Endodermal cell (in vitro differentiated cells): ENCODE measurements at places on chromosomes 6 and 20.

- no peak for DNase-seq
- no peaks in the 10 kb centered on the region for H3K4me1 ChIP-seq
- no peak overlapping the region for H3K27ac ChIP-seq
- peaks cover 19% of the 10 kb centered on the region for H3K36me3 ChIP-seq
- H3K27me3 ChIP-seq, result no peaks in the 10 kb centered on the region
- H3K4me3 ChIP-seq, result no peak overlapping the region
Observed at GRCh38 chr20:3995749-3996320, 19.5 kb downstream of the RNF24 start.

DNA sequence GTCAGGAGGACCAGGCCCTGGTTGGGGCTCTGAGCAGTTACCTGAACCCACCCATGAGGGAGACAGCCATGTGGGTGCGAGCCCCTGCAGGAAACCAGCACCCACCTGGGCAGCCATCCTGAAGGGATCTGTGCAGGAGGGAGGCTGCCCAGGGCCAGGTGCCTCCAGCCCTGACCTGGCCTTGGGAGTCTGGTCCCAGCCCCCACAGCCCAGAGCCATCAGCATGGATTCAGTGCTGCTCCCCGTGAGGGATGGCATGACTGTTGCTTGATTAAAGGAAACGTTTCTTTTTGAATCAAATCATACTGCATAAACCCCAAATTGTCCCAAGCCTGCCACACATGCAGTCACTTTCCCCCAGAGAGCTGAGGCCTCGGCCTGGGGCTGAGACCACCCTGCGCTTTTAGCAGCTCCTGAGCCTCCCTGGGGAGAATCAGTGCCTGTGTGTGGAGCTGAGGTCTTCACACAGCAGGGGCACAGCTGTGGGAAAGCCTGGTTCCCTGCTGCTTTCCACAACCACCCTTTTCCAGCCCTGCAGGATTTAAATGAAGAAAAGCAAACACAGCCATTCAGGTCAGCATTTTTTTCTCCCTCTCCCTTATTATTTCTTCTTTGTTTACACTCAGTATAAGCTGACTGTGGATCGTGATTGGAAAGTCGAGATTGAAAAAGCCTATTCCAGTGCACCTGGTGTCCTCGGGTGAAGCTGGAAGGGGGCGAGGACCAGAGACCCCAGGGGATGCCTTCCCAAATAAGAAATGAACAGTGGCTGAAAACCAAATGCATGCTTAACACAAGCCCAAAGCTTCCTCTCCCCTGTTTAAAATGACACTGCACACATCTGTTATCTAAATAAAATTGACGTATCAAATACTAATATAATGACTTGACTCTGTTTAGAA, 283.9 kb downstream of the SMOC2 start:
- DNase-seq, result no peak
- no peak overlapping the region for H3K4me3 ChIP-seq
- H3K27me3 ChIP-seq, result no peaks in the 10 kb centered on the region

DNA sequence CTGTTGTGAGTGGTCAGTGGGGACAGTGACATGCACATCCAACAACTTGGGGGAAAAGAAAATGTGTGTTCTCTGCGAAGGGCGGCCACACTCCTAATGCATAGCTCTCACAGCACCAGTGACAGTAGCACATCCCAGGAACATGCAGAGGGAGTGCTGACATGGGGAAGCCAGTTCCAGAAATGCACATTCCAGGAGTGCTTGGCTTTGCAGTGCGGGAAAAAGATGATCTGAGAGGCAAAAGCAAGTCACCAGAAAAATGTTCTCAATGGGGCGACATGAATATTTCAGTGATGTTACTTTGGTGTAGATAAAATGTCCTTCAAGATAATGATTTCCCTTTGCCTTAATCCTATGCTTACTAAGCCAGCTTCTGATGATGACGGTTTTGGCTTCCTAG, 42.9 kb upstream of the PDE10A start:
- H3K36me3 ChIP-seq, result no peaks in the 10 kb centered on the region
- no peaks in the 10 kb centered on the region for H3K27me3 ChIP-seq
- H3K27ac ChIP-seq, result no peak overlapping the region
- no peak for DNase-seq

GRCh38 chr20:35199740-35200139, 26.8 kb upstream of the MMP24 start:
- H3K27me3 ChIP-seq, result no peaks in the 10 kb centered on the region
- H3K36me3 ChIP-seq, result no peaks in the 10 kb centered on the region
- no peak overlapping the region for H3K27ac ChIP-seq
- DNase-seq, result no peak

- no peak overlapping the region for H3K4me3 ChIP-seq
- peak overlapping the region; percentile 95 for H3K27ac ChIP-seq
- no peaks in the 10 kb centered on the region for H3K27me3 ChIP-seq
- H3K36me3 ChIP-seq, result no peaks in the 10 kb centered on the region
- no peak for DNase-seq
- H3K4me1 ChIP-seq, result peaks cover 5% of the 10 kb centered on the region
Observed at GRCh38 chr6:145139140-145139850, 596.0 kb downstream of the EPM2A start.

DNA sequence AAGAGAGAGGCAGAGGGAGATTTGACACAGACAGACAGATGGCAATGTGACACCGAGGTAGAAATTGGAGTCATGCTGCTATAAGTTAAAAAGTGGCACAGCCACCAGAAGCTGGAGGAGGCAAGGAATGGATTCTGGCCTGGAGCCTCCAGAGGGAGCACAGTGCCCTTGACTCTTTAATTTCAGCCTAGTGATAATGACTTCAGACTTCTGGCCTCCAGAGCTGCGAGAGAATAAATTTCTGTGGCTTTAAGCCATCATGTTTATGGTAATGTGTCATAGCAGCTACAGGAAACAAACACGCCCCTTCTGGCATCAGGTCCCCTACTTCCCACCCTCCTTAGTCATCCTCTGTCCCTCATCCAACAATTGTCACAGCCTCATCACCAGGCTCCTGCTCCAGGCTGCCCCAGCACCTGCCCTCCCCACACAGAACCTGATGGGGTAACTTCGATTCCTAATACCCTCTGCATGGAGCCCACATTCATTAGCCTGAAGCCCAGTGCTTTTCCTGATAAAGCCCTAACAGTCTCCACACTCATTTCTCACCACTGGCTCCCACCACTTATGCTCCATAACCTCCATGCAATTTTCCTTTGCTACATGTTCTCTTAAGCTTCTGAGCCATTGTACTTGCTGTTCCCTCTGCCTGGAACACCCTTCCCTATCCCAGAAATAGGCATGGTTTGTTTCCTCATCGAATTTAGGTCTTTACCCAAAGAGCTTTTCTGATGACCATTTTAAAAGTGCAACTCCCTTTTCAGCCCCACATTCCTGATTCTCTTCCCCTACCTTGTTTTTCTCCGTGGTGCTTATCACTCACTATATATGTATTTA, 69.7 kb upstream of the TOX2 start:
- H3K36me3 ChIP-seq, result no peaks in the 10 kb centered on the region
- no peak for DNase-seq
- H3K4me3 ChIP-seq, result no peak overlapping the region
- H3K27ac ChIP-seq, result no peak overlapping the region

- peak; percentile 28 for DNase-seq
- H3K4me1 ChIP-seq, result peaks cover 14% of the 10 kb centered on the region
- H3K4me3 ChIP-seq, result no peak overlapping the region
Observed at GRCh38 chr6:11772109-11772825, 6.3 kb downstream of the ADTRP start.

- no peak for DNase-seq
- H3K27ac ChIP-seq, result no peak overlapping the region
- no peak overlapping the region for H3K4me3 ChIP-seq
Observed at GRCh38 chr6:144955859-144956258, 670.7 kb downstream of the UTRN start.

DNA sequence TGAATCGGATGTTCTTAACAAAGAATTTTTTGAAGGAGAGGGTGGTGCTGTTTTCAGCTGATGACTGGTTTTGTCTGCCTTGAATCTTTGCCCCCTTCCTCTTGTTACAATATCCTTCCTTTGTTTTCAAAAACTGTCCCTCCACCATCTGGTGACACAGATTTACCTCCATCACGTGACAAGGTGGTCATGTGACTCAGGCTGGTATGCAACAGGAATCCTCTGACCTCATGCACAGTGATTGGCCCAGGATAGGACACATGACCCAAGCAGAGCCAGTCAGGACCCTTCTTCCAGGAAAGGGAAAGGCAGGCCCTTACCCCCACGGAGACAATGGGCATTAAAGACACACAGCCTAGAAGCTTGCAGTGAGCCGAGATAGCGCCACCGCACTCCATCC, 84.7 kb upstream of the MC3R start:
- no peaks in the 10 kb centered on the region for H3K27me3 ChIP-seq
- DNase-seq, result peak; percentile 77
- H3K4me3 ChIP-seq, result no peak overlapping the region
- no peaks in the 10 kb centered on the region for H3K36me3 ChIP-seq
- H3K4me1 ChIP-seq, result no peaks in the 10 kb centered on the region

- no peak overlapping the region for H3K27ac ChIP-seq
- no peak overlapping the region for H3K4me3 ChIP-seq
- no peaks in the 10 kb centered on the region for H3K27me3 ChIP-seq
Observed at GRCh38 chr6:137190583-137191094, 17.2 kb upstream of the IL22RA2 start.

DNA sequence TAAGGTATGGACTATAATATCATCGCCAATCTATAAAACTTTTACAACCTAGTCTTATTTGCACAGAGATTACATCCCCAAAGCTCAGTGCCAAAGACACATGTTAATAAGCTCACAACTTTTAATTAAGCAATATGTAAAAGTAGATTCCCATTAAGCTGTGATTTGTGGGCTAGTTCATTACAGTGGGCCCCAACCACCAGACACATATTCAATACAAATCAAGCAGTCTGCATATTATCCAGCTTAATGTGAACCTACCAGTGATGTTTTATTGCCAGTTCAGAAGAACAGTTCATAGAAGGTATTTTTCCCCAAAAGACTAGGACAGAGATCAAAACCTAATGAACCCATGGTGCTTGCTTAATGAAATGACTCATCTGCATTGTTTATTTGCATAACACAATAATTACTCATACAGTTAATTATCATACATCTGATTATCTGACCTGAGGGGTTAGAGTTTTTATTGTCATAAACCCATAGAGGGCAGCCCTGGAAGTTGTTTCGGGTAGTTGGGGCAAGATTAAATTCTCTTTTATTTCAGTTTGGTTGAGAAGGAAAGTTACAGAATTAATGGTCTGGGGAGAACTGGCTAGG, 831.0 kb downstream of the TFAP2A start:
- H3K4me3 ChIP-seq, result no peak overlapping the region
- no peaks in the 10 kb centered on the region for H3K27me3 ChIP-seq
- H3K27ac ChIP-seq, result no peak overlapping the region
- no peak for DNase-seq
- no peaks in the 10 kb centered on the region for H3K36me3 ChIP-seq

- DNase-seq, result peak; percentile 89
- no peaks in the 10 kb centered on the region for H3K36me3 ChIP-seq
- H3K4me1 ChIP-seq, result no peaks in the 10 kb centered on the region
- peaks cover 70% of the 10 kb centered on the region for H3K27me3 ChIP-seq
Observed at GRCh38 chr20:13221673-13222318, 722 bp downstream of the ISM1 start.

DNA sequence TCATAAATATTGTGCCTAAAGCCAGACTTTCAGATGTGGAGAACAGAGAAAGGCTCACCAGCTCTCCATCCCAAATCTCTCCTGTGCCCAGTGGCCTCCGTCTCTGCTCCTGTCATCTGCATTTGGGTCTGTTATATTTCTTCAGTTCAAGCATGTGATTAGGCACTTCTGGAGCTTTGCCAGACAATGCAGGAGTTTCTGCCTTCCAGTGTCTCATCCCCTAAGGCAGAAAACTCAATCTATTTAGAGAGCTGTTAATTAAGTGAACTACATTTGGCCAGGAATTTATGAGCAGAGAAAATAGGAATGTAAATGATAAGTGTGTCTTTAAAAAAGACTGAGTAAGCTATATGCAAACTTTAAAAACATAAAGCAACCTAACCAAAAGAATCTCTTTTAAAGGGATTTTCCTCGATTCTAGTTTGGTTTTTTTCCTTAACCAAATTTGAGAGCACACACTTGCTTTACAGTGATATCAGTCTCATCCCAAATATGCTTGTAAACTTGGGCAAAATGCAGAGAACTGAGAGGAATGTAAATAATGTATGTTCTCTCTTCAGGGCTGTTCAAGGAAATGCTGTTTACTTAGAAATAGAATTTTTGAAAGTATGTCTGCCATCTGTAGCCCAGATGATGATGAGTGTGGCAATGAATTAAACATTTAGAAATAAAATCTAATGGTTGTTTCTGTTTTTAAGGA, 113.9 kb downstream of the ELOVL4 start:
- H3K27ac ChIP-seq, result no peak overlapping the region
- no peaks in the 10 kb centered on the region for H3K4me1 ChIP-seq
- H3K27me3 ChIP-seq, result no peaks in the 10 kb centered on the region
- H3K4me3 ChIP-seq, result no peak overlapping the region
- no peaks in the 10 kb centered on the region for H3K36me3 ChIP-seq

- peaks cover 47% of the 10 kb centered on the region for H3K27me3 ChIP-seq
- no peak for DNase-seq
- H3K36me3 ChIP-seq, result no peaks in the 10 kb centered on the region
- H3K27ac ChIP-seq, result no peak overlapping the region
- no peaks in the 10 kb centered on the region for H3K4me1 ChIP-seq
- H3K4me3 ChIP-seq, result no peak overlapping the region
Observed at GRCh38 chr20:52975803-52976531, 3.8 kb downstream of the TSHZ2 start.

DNA sequence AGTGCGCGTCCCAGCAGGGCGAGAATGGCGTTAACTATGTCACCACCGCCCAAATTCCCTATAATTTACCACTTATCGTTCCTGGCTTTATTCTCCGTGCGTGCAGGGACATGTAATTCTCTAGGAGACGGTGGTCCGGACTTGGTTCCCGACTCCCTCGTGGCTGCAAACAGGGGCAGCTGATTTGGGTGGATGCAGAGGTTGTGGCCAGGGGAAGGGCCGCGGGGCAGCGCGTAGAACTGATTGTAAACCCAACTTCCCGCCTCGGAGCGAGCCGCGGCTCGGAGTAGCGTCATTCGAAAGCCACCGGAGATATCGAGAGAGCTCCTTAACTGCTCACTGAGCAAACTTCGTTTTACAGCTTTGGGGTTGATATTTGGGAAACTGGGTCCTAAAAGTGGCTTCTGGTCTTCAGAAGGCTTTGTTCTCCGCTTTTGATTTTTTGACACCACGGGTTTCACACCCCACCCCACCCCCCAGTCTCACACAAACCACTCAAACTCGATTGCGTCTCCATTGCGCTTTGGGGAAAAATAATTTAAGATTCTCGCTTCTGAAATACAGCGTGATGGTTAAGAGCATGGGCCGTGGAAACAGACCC, 17.5 kb upstream of the ZSCAN9 start:
- no peaks in the 10 kb centered on the region for H3K4me1 ChIP-seq
- no peaks in the 10 kb centered on the region for H3K36me3 ChIP-seq
- peak overlapping the region; percentile 90 for H3K4me3 ChIP-seq
- H3K27ac ChIP-seq, result no peak overlapping the region
- peak; percentile 88 for DNase-seq
- peaks cover 95% of the 10 kb centered on the region for H3K27me3 ChIP-seq

DNA sequence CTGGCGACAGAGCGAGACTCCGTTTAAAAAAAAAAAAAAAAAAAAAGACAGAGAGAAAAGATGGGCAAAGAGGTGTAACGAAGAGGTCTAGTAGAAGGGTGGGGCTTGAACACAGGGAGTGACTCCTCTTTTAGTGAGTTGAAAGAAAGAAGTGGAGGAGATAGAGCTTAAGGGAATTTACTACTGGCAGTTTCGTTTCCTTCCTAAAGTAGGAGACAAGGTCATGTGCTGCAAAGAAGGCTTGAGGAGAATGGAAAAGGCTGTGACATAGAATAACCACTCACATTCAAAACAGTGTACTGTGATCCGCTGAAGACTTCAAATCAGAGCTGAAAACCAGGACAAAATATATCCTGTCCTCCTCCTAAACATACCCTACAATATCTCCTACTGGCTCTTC, 63.8 kb upstream of the EIF2S2 start:
- H3K4me1 ChIP-seq, result no peaks in the 10 kb centered on the region
- H3K4me3 ChIP-seq, result no peak overlapping the region
